AG08395 (cell line): ENCODE measurements at places on chromosomes 5 and 9.

DNA sequence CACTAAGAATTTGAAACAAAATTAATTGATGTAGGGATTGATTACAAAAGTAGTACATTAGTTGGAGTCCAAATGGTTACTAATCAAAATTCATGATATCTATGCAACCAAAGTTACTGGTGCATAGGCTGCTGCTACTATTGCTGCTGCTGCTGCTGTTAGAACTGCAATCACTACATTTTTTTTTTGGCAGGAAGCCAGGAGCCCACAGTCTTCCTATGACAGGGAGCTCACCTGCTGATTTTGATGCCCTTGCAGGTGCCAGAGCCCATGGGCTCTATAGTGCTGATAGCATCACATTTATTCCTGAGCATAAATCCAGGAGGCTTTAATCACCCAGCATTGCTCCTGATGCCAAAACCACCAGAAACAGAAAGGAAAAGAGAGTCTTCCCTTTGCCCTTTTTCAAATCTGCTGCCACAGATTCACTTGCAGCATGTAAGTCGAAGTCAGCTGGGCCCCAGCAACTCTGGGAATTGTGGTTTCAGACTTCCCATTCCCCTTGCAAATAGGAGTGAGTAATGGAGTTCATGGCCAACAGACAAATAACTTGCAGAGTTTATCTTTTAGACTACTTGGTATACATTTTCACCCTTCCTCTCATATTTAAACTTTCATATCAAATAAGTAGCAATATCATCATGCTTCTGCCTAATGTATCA is 17.6 kb downstream of the SLCO6A1 start:
- no peak for DNase-seq

DNA sequence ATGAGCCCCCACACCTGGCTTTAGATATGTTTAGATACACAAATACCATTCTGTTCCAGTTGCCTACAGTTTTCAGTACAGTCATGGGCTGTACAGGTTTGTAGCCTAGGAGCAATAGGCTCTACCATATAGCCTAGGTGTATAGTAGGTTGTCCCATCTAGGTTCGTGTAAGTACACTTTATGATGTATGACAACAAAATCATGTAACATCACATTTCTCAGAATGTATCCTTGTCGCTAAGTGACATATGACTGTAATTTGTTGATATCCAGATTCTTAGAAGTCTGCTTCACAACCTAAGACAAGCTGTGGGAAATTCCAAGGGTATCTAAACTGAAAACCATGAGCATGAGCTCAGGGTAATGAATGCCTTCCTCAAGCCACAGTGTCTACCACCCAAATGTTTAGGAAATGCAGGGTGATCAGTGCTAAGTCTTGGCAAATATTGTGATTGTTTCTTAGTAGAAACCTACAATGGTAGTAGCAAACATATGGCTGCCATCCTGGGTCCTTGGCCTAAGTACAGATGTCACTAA is 8.4 kb downstream of the ECM2 start:
- DNase-seq, result no peak

GRCh38 chr9:86700629-86701028 is 246.7 kb downstream of the GAS1 start:
- peak; percentile 73 for DNase-seq

DNA sequence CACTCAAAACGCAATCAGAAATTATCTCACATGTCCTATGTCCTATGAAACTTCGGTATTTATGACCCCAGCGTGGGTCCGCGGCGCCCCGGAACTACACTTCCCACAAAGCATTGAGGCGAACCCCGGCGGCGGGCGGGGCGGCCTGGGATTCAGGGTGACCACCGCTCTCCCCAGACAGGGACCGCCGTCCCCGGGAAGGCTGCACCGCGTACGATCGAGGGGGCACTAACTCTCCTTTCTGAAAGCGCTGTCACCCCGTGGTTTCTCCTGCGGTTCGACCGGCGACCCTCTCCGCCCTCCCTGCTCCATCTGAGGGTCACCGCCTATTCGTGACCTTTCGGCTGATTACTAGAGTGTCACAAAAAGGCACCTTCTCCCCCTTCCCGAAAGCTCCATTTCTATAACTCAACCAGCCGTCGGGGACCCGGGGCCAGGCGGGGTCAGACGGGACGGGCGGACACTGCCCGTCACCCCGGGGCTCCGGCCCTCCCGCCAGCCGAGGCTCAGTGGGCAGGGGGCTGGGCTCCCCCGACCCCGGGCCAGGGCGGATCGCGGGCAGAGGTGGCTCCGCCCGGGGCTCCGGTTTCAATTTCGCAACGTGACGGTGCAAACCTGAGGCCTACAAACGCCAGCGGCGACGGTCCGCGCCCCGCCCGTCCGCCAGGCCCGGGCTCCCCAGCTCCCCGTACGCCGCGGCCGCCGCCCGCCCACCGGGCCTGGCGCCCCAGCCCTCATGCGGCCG is 1.3 kb downstream of the ECPAS start:
- DNase-seq, result peak; percentile 69

DNA sequence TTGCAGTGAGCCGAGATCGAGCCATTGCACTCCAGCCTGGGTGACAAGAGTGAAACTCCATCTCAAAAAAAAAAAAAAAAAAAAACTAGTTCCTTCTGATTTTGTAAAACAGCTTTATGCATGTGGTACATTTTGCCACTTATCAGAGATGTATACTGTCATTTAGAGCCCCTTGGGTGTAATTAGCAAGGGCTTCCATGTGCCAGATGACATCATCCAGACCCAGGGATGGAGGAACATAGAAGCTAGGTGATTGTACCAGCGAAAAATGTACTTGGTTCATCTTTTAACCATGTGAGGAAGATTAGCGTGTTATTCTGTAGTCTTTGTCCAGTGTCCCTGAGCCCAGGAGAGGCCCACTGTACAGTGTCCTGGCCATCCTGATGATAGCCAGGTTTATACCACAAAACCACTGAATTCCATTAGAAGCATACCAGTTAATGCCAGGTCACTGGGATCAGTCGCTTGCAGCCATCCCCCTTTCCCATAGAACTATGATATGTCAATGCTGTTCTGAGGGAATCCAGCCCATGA is 239.3 kb upstream of the SGCD start:
- DNase-seq, result no peak

DNA sequence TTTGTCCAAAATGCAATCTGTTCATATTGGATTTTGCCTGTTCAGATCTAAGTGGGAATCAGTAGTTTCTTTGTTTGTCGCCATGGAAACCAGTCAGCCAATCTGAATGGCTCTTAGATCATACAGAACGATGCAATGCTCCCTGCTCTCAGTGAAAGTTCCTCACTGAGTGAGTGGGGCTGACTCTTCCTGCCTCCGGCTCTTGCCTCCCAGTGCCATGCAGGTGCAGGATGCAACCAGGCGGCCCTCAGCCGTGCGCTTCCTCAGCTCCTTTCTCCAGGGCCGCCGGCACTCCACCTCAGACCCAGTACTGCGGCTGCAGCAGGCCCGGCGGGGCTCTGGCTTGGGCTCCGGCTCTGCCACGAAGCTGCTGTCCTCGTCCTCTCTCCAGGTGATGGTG is at the start of gene PTPDC1:
TSS of gene PTPDC1 (plus strand) at position 151 of the 400 bp plus-strand sequence. CDS start at position 218, 67 bp downstream.
- DNase-seq, result peak; percentile 32

DNA sequence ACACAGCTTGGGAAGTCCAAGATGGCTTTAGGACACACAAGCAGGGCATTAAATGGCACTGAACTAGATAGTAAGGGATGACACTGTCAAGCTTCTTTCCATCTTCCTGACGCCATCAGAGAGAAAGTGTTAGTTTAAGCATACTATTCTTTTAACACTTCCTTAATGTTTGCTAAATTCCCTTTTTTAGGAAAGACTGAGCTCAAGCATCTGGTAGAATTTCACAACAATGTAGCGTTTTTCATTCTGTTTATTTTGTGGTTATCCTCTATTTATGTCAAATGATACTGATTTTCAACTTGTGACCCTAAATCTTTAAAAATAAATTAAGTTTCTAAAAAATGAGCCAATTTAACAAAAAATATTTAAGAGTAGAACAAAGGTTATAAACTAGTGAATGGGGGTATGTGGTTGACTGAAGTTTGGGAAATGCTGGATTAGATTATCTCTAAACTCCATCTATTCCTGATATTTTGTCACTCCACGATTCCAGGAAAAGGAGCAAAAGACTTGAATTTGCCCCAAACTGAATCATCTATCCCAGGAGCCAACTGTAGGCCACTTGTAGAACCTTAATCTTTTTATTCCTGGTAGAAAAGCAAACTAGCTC is 147.4 kb upstream of the KLF9 start:
- DNase-seq, result no peak

- DNase-seq, result no peak
These were observed 86.5 kb upstream of the ARRDC3 start for GRCh38 chr5:91469517-91470165.
